ENCODE measurements at places on chromosomes 2 and 18.

DNA sequence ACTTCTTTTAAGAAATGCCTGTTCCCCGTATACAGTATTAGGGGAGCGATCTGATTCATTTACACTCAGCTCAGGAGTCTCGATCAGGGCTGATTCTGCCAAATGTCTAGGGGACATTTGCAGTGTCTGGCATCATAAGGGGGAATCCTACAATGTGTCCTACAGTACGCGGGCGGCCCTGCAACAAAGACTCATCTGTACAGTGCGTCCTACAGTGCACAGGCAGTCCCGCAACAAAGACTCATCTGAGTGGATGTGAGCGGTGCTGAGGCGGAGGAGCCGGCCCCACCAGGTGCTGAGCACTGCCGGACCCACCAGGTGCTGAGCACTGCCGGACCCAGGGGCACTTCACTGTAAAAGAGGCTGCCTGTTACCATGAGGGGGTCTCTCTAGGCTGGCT is 102.5 kb downstream of the FAM210A start:
- no peak for DNase-seq

DNA sequence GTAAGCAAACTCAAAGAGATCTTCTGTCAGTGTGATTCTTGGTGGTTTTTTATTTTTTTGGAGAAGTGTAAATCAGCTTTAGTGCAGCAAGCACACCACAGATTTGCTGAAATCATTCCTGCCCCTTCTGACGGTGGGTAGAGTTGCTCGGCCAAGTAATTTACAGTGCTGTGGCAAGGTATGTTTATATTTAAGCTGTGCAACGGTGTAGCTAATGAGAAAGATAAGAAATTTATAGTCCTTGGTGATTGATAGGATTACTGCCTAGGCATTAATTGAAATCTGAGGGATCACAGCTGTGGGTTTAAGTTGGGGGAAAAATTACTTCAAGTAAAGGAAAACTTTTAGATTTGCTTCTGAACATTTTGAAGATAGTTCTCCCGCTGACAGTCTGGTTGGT is 286.6 kb downstream of the AGAP1 start:
- no peak for DNase-seq

- no peak for DNase-seq
These were observed 50.6 kb downstream of the PARD6G start for GRCh38 chr18:80196528-80197320.

- DNase-seq: no peak
These were observed 146.7 kb downstream of the PDE1A start for GRCh38 chr2:182280118-182280517.

DNA sequence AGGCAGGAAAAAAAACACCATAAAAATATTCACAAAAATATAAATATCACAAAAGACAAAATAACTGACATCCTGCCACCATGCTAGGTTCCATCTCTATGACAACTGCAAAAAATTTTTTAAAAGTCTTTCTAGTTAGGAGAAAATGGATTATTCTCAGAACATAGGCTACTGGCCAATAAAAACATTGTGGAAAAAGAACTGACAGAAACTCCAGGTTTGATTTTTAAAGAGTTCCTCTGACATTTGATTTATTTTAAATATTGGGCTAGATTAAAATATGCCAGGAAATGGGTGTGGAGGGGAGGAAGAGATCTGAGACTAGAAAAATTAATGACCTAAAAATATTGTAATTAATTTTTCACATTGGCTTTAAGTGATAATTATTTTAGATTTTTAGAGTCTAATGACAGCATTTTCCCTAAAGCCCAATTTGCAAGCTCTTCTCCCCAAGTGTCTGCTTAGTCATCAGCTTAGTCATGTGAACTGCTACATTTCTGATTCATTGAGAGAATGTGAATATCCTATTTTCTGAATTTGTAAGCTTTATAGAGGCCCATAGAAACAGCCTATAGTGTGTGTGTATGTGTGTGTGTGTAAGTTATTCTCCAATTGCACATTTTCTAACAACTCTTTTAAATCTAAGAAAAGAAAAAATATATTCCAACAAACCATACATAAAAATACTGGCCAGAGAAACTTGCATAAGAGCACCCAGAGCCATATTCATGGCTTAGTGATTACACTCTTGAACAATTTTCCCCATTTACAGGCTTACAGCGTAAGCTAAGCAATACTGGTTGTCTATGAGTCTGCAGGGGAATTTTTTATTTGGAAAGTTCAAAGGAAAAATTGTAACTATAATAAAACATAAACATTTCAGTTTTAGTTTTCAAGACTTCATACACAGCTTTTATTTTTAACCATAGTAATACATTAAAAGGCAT is 48.4 kb downstream of the TMEFF2 start:
- DNase-seq: no peak

DNA sequence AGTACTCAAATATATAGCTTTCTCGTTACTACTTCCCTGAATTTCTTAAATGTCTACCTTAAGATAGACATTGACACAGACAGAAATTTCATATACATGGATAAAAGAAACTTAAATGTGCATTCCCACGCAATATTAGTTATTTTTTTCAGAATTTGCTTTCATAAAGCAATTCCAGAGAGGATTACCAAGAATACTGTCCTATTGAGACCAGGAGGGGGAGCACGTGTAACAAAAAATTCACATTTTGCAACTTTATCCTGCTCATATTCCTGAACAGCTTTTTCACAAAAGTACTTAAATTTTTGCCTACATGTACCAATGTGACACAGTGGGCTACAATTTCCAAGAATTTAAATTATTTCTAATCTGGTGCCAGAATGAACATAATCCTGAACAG is 30.7 kb upstream of the ERCC3 start:
- no peak for DNase-seq

GRCh38 chr2:225437319-225437718 is 37.8 kb downstream of the NYAP2 start:
- no peak for DNase-seq

DNA sequence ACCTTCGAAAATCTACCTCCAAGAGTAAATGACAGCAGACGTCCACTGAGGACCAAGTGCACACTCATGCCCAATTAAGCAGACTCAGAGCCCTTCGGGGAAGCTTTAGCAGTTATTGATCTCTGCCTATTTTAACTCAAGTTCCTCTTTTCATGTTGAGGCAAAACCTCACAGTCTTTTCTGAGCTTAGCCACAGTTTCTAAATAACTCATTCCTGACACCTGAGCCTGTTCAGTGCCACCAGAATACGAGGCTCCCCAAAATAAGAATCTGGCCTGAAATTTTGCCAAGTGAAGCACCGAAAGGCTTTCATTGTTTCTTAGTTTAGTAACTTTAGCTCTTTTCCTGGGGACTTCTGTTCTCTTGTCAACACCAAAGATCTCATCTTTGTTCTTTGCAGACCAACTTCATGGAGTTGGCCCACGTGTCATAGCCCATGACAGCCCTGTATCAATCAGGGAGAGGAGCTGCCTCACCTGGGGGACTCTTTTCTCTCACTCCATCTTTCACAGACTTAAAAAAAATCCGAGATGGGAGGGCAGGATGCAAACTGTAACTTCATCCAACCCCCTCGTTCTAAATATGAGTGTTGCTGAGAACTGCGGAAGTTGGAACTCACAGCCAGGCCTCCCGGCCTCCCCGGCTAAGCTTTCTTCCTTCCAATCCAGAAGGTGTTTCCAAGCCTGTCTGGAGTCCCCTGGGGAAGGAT is 22.2 kb downstream of the INPP5D start:
- peak; percentile 38 for DNase-seq

GRCh38 chr2:187468262-187468661 is 20.2 kb upstream of the CALCRL start:
- DNase-seq: no peak

DNA sequence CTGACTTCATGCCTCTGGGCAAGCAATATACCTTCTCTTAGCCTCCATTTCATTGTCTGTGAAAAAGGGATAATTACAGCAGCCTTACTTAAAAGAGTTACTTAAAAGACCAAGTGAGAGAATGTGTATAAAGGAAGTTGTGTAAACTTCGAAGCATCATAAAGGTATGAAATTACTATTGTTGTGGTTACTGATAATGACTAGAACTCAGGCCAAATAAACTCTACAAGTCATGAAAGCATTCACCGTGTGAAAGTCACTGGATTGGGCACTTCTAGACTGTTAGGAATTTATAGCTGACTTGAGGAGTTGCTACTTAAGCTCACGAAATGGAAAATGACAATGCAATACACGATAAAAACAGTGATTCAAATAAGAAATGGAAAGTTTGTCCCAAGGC is 67.4 kb upstream of the HAAO start:
- no peak for DNase-seq

GRCh38 chr18:50268022-50268747 is 1.9 kb upstream of the CFAP53 start:
- peak; percentile 75 for DNase-seq

DNA sequence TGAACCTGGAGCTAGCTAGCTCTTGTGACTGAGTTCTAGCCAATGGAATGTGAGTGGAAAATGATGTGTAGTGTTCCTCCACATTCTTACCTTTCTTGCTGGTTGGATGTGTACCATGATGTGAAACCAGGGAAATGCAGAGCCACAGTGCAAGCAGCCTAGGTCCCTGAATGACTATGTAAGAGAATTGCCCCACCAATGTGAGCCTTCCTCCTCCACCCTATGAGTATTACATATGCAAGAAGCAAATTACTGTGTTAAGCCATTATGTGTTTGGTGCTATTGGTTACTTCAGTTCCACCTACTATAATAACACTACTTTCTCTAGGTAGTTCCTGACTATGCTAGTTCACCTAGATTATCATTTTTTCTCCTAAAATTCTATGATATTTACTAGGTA is 39.6 kb downstream of the LCLAT1 start:
- no peak for DNase-seq

GRCh38 chr18:3594760-3595368 is 144.9 kb downstream of the TGIF1 start:
- DNase-seq: peak; percentile 38

DNA sequence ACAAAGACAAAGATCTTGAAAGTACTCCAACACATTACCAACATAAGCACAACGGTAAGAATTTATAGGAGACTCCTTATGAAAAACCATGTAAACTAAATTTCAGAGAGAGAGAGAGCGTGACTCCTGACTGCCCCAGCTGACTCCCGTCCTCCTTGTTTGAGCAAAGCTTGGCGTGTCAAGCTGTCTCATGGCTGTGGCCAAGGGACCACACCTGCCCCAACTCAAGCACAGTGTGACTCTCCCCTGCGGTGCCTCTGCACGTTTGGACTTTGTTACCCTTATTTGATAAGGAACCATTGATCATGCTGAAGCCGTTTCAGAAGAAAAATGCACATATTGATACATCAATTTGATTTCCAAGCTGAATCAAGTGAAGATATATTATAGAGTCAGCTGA is 124.8 kb downstream of the COL6A3 start:
- DNase-seq: no peak

DNA sequence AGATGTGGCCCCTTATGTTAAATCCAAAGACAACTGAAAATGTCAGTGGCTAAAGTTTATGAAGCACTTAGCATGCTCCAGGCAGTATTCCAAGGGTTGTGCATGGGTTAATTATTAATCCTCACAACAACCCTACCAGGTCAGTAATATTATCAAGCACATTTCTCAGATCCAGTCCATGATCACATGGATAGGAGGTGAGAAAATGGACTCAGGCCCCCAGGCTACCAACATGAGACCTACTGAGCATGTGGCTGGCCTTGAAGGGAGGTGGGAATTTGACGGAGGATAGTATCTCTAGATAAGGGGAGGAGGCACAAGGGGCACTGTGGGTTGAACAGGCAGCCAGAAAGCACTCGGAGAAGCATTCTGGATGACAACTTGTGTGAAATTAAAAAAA is 412.0 kb downstream of the MEIS1 start:
- DNase-seq: no peak

DNA sequence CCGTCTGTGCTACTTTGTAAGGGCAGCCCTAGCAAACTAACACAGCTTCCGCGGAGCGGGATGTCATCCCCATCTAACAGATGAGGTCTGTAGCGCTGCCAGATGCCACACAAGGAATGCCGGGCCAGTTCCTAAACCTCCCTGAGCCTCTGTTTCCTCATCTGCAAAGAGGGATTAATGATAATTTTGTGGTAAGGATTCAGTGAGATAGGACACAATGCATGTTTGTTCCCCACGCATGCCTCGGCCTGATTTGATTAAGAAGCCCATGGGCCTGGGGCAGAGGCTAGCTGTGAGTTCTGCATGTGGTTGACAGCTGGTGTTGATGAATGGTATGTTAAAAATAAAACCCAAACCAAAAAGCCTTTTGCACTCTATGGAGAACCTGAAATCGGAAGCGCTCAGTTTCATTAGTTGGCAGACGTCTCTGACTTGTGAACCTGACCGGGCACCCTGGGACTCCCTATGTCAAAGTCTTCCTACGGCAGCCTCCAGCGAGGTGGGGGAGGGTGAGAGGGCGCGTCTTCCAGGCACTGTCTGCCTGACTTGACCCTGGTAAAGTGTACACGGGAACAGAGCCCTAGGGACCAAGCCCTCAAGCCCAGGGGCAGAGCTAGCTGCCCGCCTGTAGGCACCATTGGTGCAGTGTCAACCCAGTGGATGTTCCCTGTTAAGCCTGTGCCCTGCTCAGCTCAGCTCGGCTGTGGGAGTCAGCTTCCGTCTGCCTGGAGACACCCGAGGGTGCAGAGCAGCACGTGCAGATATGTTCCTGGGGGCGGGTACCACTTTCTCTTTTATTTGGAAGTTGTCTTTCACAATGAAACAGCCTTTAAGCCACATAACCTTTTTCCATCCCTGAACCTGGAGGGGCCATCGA is 14.8 kb upstream of the INHBB start:
- no peak for DNase-seq

GRCh38 chr2:219378163-219378851 is 9.4 kb downstream of the DNPEP start:
- no peak for DNase-seq

DNA sequence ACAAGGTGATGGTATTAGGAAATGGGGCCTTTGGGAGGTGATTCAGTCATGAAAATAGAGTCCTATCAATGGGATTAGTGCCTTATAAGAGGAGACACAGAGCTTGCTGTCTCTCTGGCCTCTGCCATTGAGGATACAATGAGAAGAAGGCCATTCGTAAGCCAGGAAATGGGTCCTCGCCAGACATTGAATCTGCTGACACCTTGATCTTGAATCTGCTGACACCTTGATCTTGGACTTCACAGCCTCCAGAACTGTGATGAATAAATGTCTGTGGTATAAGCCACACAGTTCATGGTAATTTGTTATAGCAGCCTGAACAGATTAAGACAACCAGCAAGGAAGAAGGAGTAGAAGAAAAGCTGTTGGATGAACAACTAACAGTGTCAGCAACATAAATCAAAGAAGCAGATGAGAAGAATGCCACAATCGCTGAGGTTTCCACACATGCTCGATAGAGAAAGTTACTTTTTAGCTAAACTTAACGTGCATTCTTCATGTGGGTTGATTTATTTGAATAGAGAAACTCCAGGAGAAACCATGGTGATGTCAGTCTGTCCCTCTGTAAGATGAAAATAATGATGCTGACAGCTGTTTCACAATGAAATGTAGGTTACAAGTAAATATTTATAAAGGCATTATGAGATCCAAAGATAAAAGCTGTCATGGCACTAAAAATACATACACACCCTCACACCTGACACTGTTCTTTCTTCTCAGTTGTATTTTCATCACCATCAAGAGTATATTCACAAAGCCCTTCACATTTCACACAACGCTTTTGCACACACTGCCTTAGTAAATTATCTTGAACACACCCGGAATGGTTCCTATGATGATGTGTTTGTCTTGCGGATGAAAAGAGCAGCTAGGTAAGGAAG is 153.7 kb upstream of the NCK2 start:
- no peak for DNase-seq

- DNase-seq: no peak
These were observed 192.8 kb downstream of the ARHGAP15 start for GRCh38 chr2:143321994-143322393.

Measured in activated CD4-positive, alpha-beta T cell treated with anti-CD3 and anti-CD28 coated beads, Interleukin-2, amount 10 ng/mL, durations not matched to agents 7 days and 5 days (primary cell).